ENCODE measurements at places on chromosomes 6 and 20. TPM values are rescaled to one million over a fixed set of nuclear protein-coding genes. Genes with fewer than 3 reads are reported as not detected.

The TGM3 gene
- not detected for total RNA-seq

The COL9A3 gene
- 0.11 TPM for total RNA-seq

The SIRPD gene
- not detected for total RNA-seq

The BCAS4 gene
- total RNA-seq: 14.2 TPM

The HEY2 gene
- not detected for total RNA-seq

The KIFC1 gene
- total RNA-seq: 15.0 TPM

The ADGRB3 gene
- under 0.01 TPM for total RNA-seq

The PLN gene
- total RNA-seq: 0.11 TPM

The BANF2 gene
- not detected for total RNA-seq

The HLA-DOA gene
- total RNA-seq: not detected

The NKX2-2 gene
- total RNA-seq: not detected

The JAG1 gene
- total RNA-seq: 12.9 TPM

The NRN1 gene
- total RNA-seq: 0.11 TPM

The TMEM30A gene
- 202 TPM for total RNA-seq

The ZGPAT gene
- 31.4 TPM for total RNA-seq

The OXT gene
- total RNA-seq: not detected

The SIRPA gene
- 11.5 TPM for total RNA-seq

The C20orf141 gene
- total RNA-seq: not detected

The BPIFB2 gene
- not detected for total RNA-seq

All from uterine smooth muscle cell (primary cell).